Stimulated activated CD4-positive, alpha-beta T cell treated with anti-CD3 and anti-CD28 coated beads, TNF-alpha, amount 100 ng/mL, for 4 hours (primary cell): ENCODE measurements at places on chromosomes 5 and 9.

GRCh38 chr5:62259699-62260250, 46.2 kb upstream of the KIF2A start:
- no peak for DNase-seq

DNA sequence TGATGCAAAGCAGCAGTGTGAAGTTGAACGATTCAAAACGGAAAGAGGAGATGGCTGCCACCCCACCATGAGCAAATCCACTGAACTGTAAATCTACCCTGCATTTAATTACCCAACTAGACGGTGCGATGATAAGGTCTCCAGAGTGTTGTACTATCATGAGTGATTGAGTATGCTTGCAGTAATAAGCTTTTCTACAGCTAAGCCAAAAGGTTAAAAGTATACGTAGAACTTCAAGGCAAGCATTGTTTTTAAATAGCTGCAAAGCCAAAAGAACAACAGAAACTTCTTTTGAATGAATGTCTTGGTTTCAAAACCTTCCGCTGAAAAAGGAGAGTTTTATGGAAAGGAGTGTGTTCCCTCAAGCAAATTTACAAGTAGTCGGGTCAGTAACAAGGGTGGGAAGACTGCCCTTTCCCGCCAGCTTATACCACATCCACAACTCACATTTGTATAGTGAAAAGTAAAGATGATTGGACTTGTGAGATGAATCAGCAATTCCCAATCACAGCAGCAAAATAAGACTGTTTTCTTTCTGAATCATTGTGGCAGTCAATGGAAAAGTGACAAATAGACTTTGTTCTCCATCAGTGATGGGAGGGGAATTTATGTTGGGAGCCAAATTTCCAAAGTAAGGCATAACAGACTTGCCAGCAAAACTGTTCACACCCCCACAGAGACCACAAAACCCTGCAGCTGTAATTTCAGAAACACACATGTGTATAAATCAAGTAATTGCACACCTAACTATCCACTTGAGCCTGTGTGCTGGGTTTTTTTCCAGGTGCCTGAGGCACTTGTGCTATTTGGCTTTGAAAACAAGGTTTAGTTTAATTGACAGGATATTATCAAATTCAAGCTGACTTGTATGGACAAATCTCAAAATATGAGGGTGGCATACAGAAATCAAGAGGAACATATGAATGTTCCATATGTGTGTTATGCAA, 407.7 kb upstream of the GRAMD2B start:
- no peak for DNase-seq

DNA sequence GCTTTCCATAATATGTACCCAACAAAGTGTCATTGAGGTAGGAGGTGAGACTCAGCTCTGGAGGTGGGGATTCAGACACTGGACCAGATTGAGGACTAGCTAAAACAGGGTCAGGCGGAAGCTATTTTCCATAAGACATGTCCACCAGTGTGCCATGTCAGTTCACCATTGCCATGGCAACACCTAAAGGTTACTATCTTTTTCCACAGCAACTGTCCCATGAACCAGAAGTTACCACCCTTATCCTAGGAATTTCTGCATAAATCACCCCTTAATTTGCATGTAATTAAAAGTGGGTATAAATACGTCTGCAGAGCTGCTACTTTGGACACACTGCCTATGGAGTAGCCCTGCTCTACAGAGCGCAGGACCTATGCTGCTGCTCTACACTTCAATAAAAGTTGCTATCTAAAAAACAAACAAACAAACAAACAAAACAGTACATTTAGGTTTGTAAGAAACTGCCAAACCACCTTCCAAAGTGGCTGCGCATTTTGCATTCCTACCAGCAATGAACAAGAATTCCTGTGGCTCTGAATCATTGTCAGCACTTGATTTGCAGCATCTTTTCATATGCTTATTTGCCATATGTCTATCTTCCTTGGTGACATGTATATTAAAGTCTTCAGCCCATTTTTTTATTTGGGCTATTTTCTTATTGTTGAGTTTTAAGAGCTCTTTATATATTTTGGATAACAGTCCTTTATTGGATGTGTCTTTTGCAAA, 18.0 kb upstream of the TRIM32 start:
- DNase-seq, result no peak

DNA sequence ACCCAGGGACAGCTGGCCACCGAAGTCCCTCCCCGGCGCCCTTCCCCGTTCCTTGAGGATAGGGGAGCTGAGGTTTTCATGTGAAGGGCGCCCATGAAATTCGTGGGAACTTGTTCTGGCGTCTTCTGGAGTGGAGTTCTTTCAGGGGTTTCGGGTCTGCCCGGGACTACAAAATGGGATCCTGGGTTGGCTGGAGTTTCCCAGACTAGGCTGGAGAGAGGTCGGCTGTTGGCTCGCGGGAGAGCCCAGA, 3.6 kb upstream of the RGMB start:
- DNase-seq, result no peak

DNA sequence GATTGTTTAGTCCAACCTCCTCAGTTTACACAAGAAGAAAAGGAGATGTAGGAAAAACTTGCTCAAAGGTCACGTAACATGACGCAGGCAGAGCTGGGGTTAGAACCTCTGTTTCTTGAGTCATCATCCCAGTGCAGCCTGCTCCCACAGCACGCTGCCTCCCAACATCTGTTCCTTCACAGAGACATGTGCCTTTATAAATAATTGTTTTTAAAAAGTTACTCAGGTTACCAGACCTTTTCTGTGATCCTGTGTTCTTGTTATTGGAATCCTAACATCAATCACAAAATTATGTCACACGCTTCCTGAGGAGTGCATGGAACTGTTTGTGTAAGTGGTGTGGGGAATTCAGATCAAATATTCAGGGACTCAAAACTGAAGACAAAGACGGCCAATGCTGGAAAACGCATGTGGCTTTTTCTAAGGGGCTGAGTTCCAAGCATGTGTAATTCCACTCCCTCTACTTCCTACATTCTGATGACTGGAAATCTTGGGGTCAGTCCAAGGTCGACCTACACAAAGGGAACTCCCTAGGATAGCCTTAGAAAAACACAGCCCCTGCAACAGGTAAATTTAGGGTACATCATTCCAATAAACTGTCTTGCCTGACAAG, 184.3 kb downstream of the TSSK1B start:
- no peak for DNase-seq

DNA sequence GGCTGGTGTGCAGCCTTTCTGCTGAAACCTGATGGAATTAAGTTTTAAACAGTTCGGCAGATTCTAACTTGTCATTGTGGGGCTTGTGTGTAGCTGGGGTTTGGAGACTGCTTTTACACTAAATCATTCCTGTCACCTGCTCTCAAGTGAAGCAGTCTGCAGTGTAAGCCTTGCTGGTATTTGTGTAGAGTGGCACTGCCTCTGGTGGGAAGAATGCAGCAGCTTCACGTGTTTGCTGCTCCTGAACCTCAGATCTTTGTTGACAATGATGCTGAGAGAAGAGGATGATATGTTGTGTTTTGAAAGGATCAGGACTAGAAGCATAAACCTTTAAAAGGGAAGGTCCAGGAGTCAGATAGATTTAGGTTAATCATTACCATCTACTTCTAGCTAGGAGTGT, 88.1 kb downstream of the KDM4C start:
- DNase-seq, result no peak

GRCh38 chr9:134662143-134662876, 20.7 kb downstream of the COL5A1 start:
- no peak for DNase-seq
